ENCODE measurements at places on chromosomes 4 and X.

DNA sequence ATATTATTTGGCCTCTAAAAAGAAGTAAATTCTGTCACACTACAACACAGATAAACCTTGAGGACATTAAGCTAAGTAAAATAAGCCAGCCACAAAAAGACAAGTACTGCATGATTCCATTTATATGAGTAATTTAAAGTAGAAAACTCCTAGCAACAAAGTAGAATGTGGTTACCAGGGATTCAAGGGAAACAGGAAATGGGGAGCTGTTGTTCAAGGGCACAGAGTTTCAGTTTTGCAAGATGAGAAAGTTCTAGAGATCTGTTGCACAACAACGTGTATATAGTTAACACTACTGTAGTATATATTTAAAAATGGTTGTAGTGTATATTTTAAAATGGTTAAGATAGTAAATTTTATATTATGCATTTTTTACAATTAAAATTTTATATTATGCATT is 25.4 kb downstream of the SEC31A start:
- DNase-seq: no peak

GRCh38 chr4:169160825-169161224 is 109.9 kb downstream of the SH3RF1 start:
- no peak for DNase-seq

DNA sequence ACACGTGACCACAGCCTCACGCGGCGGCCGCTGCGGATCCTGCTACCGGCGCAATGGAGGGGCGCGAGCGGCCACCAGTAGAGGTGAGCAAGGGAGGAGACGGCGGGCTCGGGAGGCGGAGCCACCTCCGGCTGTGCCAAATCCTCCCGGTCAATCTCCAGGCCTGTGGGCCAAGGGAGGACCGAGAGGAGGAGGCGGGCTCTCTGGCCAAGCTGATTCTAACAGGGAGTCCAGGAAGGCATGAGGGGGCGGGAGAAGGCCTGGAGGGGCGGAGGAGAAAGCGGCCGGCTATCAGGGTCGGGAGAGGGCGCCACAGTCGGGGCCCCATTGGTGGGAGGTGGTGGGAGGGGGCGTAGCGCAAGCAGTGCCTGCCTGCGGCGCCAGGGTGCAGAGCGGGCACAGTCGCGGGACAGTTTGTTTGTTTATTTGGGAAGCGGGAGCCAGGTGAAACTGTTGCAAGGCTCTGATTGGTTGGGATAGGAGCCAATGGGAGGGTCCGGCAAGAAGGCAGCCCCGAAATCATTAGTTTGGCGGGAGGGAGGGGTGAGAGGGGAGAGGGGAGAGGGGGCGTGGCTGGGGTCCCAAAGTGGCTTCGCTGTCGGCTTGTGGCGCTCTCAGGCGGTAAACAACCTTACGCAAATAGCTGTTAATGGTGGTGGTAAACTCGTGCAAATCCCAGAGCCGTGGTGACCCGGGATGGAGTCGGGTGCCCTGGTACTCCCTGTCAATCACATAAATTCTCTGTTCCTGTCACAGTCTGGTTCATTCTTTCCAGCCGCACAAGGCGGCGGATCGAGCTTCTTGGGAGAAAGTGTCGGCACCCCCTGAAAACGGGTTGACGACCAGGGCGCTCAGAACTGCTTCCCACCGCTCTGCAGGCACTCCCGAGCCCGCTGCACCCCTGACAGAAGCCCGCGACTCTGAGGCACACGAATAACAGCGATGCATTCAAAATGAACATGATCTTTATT is at the start of gene IRS4:
IRS4 (minus strand) TSS at position 55 of the 971 bp plus-strand sequence.
- DNase-seq: no peak

DNA sequence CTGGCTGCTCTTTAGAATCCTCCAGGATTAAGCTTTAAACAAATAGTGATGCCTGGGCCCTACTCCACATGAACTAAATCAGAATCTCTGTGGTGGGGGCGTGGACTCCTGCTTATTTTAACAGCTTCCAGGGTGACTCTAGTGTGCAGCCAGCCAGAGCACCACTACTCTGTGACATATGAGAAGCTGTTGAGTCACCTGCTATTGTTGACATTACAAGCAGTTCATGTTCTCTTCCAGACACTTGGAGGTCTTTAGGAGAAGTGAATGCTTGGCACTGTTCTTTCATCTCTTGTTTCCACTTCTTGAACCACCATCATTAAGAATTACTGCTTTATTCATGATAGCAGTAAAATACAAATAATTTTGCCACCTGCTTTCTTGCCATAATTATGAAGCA is 426 bp upstream of the C4orf51 start:
- DNase-seq: no peak

DNA sequence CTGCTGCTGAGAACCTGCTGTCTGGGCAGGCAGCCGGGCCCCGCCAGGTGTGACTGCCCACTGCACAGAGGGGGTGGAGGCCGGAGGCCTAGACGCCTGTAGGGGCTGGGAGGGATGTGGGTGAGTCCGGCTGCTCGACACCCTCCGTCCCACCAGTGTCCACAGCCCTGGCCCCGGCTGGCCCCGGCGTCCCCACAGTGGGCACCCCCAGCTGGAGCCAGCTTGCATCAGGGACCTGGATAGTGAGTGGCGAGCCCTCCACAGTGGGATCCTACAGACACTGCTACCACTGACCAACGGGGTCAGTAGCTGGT is 34.7 kb upstream of the SPON2 start:
- DNase-seq: no peak

DNA sequence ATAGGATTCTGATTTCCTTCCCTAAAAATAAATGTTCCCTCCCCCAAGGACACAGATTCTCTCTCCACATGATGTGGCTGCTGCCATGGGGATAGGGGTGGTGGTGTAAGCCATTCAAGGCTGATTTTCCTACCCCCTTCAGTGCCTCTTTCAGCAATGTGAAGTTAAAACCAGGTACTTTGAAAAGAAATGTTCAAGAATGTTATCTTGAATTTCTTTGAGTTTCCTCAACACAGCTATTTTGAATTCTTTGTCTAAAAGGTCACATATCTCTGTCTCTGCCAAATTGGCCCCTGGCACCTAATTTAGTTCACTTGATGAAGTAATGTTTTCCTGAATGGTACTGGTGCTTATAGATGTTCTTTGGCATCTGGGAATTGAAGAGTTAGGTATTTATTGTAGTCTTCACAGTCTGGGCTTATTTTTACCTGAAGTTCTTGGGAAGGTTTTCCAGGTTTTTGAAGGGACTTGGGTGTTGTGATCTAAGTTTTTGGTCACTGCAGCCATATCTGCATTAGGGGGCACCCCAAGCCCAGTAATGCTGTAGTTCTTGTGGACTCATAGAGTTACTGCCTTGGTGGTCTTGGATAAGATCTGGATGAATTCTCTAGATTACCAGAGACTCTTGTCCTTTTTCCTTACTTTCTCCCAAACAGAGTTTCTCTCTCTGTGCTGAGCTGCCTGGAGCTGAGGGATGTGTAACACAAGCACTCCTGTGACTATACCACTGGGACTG is 7.6 kb upstream of the DIPK2B start:
- DNase-seq: no peak

DNA sequence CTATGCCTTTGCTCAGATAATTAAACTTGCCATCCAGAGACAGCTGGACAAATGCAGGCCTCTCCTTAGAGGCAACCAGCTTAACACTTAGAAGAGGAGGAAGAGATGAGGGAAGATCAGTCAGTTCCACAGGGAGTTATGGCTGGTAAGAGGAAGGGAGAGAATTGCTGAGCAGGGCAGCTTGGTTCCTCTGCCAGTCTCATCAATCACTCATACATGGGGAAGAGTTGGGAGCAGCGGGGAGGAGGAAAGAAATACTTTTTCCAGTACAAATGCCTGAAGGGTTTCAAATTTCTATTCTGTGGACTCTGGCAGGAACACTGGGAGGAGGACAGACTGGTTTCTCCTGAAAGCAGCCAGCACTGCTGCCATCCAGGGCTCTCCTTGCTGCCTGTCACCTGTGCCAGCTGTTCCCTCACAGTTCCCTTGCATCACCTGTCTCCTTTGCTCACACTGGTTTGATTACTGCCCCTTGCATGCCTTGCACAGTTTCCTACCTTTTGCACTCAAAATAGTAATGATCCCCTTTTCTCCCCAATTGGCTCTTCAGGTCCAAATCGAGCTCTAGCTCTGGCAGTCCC is 59.5 kb downstream of the PGRMC2 start:
- no peak for DNase-seq

DNA sequence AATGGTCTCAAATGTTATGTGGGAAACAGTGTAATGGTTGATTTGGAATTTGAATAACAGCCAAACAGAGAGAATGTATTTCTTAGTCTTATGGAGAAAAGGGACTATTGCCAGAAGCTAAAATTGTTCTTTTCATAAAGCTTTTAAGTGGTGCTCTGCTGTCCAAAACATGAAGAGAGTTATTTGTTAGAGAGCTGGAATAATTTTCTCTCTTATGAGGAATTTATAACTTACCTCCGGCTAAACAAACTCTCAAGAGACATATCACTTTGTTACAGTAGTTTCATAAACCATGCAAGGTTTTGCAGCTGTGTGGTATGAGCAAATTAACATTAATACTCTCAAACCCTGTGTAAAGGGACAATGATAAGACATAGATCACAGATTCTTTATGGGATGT is 28.6 kb downstream of the SULT1B1 start:
- DNase-seq: no peak

- DNase-seq: no peak
Observed at GRCh38 chr4:67723949-67724348, 23.0 kb upstream of the UBA6 start.

DNA sequence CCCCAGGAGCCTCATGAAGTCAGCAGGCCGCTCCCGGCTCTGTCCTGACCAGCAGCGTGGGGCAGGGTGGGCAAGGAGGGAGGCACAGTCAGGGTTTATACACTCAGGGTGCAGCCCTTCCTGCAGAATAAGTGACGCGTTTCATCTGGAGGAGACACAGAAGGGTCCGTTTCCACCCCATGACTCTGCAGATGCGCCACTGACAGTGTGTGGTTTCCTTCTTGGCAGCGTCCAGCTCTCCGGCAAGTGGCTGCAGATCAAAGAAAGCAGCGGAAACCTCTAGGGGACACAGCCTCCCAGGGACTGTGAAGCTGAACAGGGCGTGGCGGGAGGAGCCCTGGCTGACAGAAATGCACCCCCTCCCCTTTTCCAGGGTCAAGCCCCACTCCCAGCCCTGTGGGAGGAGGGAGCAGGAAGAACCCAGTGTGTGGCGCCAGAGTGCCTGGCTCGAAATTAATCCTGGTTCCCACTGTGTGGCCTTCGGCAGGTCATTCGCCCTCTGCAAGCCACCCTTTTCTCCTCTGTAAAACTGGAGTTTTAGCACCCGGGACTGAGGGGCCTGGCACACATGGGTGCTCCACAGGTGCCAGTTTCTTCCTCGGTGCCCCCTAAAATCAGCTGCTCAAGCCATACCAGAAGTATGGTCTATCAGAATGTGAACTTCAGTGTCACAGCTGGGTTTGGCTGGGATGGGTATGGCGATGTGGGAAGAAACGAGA is 17.3 kb upstream of the TBC1D14 start:
- DNase-seq: no peak

All from stimulated activated CD4-positive, alpha-beta T cell treated with anti-CD3 and anti-CD28 coated beads, Interleukin-4, amount 100 ng/mL, for 48 hours (primary cell).